ENCODE measurements at places on chromosomes 6 and 20.
A peak's percentile ranks its signal among the peaks of the same experiment; 100 is the strongest.

DNA sequence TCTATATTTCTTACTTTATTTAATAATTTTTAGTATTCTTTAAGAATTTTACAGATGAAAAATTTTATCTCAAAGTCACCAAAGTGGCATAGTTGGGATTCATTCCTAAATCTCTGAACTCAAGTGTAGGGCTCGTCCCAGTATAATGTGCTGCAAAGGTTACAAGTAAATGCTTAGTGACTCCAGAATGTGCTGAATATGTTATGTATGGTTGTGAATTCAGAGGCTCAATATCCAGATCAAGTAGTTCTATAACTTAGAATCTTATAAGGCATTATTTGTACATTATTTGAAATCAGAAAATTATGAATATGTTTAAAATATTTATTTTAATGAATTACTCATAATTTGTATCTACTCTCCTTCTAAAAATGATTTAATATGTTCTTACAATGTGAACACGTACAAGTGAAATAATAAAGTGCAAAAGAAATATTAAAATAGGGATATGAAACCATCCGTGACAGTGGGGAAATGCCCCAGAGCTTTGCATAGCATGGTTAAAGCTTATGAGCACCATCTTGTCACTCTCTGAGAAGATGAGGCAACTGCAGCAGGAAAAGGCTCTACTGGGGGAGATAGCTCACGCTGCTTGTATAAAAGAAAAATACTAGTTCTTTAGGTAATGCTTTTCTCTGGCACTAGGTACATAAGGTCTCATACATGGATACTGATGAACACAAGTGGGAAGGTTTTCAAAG lies 259.0 kb downstream of the FOXC1 start:
- DNase-seq: no peak

DNA sequence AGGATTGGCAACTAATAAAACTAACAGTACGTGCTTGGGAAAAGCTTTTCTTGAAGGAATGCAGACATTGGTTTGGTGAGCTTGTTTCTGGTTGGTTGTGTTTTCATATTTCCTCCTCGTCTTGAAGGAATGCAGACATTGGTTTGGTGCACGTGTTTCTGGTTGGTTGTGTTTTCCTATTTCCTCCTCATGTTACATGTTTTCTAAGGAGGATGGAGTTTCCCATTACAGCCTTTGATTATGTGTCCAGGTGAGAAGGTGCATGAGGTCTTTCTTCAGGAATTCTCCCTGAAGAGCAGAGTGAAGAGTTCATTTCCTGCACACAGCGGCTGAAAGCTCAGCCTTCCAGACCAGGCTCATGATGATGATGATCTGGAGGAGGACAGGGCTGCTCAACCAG lies 190.6 kb downstream of the SMOC2 start:
- DNase-seq: no peak

DNA sequence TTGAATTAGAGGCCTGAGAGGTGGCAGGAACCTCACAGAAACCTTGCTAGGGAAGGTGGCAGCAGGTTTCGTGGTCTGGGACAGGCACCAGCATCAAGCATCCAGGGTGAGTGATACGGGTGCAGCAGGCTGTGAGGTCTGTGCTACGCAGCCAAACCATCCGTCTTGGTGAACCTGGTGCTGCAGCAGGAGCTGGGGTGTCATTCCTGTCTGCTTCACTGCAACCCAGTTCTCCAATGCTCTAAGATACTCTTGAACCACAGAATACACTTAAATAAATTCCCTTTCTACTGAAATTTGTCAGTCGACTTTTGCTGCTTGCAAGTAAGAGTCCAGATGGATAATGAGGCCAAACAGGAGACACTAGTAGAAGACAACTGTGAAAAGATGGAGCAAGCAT lies 9.7 kb upstream of the CBLN4 start:
- DNase-seq: no peak

DNA sequence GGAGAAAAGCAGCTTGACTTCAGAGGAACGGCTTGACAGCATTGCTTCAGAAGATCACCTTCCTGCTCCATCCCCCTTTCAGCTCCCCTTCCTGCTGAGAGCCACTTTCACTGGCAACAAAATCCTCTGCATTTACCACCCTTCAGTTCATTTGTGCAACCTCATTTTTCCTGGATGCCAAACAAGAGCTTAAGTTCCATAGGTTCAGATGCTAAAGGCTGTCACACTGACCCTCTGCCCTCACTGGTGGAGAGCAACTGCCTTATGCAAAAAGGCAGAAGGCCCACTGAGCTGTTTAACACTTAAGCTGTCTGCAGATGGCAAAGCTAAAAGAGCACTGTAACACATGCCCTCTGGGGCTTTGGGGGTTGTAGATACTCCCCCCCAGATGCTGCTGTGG lies 131.2 kb upstream of the SPACA1 start:
- DNase-seq: no peak

- no peak for DNase-seq
Measured at GRCh38 chr6:26008470-26008869, 45.9 kb downstream of the TRIM38 start.

GRCh38 chr20:45010399-45010828 lies 44.1 kb downstream of the STK4 start:
- DNase-seq: no peak

GRCh38 chr20:60867589-60867988 lies 384.5 kb upstream of the CDH4 start:
- no peak for DNase-seq

DNA sequence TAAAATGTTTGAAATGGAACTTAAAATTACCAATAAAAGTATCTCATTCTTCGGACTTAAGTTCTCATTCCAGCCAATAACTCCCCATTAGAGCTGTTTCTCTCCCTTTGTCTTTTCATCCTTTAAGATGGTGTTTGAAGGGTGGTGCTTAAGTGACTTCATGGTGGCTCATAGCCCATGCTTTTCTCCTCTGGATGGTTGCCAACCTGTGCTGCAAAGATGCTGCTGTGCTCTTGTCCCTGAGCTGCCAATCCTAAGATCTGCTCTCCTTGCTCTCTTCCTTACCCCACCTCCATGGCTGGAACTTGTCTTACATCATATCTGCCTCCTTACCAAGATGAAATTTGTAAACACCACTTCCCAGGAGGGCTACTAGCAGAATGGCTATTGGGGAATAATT lies 31.6 kb upstream of the PNRC1 start:
- DNase-seq: no peak

DNA sequence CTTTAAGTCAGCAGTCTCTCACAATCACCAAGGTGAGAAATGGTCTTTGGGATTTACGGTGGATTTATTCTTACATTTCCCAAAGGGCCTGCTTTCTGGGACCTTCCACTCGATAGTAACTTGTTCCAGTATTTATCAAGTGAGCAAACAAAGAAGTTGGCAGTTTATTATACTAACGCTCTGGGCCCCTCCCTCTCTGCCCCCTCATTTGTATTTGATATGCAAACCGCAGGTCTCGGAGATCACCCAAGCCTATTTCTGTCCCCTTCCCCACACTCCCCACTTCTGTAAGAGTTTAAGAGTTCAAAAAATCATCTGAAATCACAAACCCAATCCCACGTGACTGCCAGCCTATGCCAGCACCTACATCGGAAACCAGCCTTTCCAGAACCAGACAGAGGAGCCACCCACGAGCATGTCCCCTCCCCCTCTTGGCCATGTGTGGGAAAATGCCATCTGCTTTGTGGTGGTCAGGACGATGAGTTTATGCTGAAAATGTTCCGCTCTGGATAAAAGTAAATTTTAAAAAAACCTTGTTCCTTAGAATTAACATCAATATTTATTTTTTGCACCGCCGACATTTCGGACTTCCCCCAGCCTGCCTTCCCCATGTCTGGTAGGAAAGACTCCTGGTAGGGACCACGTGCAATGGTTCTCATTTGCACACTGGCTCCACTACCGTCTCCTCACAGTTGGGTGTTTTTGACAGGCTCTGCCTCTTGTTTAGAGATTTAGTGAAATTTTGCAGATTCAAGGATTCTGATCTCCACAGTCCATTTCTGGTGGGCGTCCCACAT lies 281.0 kb downstream of the TFAP2C start:
- DNase-seq: no peak

DNA sequence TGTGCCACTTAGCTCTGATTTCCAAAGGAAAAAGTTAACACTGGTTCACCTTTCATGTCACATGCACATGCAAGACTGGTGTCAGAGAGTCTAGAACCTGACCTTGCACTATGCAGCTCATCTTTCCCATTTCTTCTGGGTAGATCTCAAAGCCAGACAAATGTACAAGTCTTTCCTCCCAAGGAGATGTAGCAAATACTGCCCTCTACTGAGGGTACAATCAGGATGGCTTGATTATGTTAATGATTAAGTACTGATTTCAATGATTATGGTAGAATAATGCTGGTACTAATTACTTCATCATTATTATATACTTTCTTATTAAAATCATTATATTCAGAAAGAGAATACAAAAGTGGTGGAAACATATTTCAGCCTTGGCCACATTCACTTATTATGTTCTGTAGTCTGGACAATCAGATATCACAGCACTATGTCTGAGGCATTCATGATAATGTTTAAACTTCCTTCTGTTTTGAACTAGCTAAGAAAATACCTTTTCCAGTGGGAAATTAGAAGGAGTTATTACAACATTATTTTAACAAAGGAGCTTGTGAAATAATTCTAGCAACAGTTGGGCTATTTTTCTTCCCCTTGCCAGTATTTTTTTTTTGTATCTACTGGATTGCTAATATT lies 68.5 kb upstream of the FOXO3 start:
- DNase-seq: peak; percentile 10

- DNase-seq: no peak
Measured at GRCh38 chr20:51554538-51555165, 12.1 kb upstream of the NFATC2 start.

- DNase-seq: no peak
Measured at GRCh38 chr6:148497717-148498116, 155.1 kb downstream of the SASH1 start.

DNA sequence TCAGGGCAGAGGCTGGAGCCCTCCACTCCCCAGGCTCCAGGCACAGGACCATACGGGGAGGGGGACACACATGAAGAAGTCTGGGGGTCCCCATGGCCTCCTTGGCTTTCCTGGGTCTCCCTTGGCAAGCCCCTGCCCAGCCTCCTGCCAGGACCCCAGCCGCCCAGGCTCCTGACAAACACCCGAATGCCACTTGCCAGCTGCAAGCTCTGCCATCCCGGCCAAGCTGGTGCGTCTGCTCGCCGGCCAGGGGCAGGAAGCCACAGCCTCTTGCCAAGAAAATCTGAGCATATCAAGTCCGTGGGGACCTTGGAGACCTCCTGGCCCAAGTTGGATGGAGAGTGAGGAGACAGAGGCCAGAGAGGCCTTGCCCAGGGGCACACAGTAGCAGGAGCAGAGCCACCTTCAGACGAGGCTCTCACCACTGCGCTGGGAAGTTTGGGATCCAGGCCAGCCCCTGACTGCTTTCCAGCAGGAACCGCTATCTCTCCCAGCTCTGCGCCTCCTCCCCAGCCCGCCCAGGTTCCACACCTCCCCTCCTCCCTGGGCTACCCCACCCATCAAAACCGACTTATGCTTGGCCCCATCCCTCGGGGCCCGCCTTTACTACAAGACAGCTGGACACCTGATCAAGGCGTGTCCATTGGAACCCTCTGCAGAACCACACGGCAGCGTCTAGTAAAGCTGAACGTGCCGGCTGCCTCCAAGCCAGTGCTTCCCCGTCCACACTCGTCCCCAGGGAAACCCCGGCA lies 80.2 kb downstream of the GRM4 start:
- no peak for DNase-seq

GRCh38 chr6:33126101-33126714 lies 50.4 kb downstream of the HLA-DPB1 start:
- DNase-seq: peak; percentile 12

- no peak for DNase-seq
Measured at GRCh38 chr6:53294611-53295010, 54.1 kb downstream of the ELOVL5 start.

- DNase-seq: no peak
Measured at GRCh38 chr6:151679081-151679480, 128.4 kb upstream of the ESR1 start.

DNA sequence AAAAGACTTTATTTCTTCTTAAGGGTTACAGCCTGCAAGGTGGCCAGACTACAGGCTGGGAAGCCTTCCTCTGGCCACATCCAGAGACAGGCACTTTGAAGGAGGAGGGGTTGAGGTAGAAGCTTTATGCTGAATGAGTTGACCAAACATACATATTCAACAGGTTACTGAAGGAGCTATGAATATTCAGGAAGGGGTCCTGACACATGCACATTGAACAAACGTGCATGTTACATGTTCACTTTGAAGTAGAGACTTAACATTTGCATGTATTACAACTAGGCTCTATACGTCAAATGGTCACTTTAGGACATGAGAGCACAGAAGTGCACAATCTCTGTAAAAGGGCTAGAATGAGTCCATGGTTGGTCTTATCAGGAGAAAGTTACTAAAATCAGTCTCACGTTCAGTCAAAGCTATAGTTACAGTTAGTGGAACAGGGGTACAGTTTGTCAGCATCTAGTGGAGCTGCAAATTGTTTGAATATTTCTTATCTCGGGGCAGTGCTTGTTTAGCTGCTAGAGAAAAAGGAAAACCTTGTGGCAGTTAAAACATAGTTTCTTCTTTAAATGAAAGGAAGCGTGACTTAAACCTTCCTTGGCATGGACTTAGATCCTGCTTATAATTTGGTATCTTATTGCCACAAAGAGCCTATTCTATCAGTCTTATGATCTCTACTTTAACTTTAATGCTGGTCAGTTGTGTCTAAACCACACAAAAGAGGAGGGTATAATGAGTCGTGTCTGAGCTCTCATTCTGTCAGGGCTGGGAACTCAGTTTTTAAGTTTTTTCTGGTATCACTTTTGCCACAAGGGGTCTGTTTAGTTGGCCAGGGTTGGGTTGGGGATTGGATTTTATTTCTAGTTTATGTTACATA lies 4.6 kb upstream of the ZSCAN9 start:
- no peak for DNase-seq

DNA sequence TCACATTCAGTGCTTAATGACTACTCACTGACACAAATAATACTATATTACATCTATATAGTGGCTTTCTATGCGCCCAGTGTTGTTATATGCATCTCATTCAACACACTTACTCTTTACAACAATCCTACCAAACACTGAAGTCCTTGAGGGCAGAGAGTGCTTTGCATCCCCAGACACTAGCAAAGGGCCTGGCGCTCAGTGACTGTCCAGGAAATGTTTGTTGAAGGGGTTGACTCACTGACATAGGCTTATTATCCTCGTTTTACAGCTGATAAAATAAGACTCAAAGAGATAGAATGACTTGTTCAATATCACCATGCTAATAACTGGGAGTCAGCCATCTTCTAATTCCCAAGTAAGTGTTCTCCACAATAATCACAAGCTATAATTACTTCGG lies 163.3 kb downstream of the ARHGAP18 start:
- DNase-seq: no peak

DNA sequence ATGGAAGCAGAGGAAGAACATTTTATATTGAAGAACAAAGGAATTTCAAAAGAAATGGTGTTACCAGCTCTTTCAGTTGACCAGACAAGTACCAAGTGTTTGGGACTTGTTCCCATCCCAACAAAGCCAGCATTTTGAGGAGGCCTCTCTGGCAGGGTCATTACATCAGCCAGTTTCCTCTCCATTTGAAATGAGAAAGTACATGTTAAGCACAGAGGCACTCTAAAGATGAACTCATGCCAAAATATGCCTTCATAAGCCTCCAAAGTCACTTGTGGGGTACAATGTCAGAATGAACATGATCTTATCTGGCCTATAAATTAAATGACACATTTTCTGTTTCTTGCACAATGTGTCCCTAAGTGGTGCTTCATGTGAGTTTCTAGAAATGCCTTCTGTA lies 223.9 kb downstream of the PRL start:
- DNase-seq: no peak

Measured in NCI-H1436 (cell line).